ENCODE measurements at places on chromosomes 7 and 10.

GRCh38 chr10:91190876-91191583 is 29.4 kb upstream of the PCGF5 start:
- DNase-seq = peak; percentile 71

DNA sequence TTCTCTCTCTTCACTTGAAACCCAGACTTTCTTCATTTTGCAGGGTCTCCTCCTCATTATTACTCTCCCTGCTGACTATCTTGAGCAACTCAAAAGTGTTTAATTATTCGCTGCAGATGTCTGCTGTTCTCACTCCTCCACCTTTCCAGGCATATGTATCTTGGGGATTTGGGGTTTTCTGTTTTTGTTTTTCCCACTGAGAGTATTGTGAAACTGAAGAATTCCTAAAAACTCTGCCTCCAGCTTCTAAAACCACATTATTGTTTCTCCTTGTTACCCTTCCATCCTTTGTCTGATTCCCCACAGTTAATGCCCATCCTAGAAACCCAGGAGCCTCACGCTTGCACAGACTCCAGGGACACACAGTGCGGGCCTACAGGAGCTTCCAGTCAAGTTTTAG is 51.3 kb downstream of the WNT2 start:
- DNase-seq = no peak

DNA sequence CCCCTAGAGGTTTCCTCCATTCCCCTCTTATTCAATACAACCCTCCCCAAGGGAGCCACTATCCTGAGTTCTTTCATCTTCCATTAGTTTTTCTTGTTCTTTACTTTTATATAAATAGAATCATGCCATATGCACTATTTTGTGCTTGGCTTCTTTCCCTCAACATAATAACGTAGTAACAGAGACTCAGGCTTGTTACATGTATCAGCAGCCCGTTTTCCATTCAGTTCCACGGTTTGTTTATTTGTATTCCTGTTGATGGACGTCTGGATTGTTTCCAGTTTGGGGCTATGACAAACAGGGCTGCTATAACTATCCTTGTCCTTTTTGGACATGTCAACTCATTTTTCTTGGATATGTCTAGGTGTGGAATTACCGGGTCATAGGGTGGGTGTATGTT is 264.4 kb upstream of the MKI67 start:
- DNase-seq = no peak

GRCh38 chr7:32047075-32047474 is 23.1 kb downstream of the PDE1C start:
- DNase-seq = no peak

DNA sequence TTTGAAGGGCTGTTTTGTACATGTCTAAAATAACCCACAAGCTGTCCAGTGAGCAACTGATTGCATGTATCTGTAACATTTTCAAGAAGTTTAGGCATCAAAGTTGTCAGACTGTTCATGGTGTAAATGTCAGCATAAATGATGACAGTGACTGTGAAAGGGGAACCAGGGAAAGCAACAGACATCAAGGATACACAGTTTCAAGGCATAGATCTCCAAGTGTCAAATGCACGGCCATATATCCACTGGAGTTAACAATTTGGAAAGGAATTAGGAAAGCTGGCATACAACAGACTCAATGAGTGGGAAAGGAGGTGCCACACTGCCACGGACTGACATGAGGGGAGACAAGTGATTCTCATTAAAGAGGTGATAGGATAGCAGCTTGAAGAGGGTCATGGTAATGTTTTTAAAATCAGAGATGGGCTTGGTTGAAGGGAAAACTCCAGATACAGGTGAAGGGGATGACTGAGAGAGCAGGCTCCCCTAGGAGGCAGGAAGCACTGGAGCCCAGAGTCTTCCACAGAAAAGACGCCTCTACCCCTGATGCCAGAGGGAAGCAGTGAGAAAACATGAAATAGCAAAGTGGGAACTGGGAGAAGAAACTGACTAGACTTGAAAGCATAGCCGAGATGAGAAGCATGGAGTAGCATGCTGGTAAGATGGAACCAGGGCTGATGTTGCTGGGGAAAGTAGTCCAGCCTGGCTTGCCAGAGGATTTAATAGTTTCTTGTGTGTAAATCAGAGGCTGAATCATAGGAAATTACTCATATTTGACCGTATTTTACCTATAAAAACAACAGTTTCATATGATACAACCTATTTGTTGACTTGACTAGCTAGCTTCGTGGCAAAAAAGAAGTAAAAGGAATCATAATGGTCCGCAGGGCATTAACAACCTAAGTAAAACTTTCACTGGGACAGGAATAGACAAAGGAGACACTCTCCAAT is 18.6 kb downstream of the NSMCE4A start:
- DNase-seq = no peak

- no peak for DNase-seq
These were observed 9.5 kb downstream of the MNX1 start for GRCh38 chr7:157000741-157001653.

GRCh38 chr10:74738052-74738451 is 88.3 kb upstream of the KAT6B start:
- DNase-seq = no peak

- no peak for DNase-seq
These were observed 53.5 kb downstream of the ZNF37A start for GRCh38 chr10:38147686-38148085.

DNA sequence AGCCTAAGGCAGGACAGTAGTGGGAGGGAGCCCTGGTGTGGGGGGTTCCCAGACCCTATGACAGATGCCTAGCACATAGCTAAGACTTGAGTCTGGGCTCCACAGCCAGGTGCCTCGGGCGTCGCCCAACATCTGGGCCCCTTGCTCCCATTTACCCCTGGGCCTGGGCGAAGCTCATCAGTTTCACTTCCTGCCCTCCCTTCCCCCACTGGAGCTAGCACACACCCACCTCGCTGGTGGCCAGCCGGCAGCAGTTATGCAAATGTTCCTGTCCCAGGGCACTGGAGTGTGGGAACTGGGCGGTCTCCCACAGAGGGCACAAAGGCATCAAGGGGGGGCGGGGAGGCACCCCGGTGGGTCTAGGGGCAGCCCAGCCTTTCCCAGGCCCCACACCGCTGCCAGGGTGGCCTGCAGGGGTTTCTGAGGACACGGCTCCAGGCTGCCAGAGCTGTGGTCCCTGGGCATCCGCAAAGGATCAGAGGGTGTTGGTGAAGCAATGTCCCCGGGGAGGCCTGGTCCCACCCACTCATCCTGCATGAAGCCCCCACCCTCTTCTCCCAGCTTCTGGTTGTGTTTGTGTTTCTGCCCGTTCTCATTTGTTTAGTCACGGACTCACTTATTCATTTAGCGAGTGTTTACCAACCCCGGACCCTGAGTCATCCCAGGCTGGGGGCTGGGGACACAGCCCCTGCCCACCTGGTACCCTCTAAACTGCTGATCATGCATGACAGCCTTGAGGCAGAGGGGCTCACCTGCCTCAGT is 20.4 kb downstream of the SH2B2 start:
- DNase-seq = peak; percentile 73

DNA sequence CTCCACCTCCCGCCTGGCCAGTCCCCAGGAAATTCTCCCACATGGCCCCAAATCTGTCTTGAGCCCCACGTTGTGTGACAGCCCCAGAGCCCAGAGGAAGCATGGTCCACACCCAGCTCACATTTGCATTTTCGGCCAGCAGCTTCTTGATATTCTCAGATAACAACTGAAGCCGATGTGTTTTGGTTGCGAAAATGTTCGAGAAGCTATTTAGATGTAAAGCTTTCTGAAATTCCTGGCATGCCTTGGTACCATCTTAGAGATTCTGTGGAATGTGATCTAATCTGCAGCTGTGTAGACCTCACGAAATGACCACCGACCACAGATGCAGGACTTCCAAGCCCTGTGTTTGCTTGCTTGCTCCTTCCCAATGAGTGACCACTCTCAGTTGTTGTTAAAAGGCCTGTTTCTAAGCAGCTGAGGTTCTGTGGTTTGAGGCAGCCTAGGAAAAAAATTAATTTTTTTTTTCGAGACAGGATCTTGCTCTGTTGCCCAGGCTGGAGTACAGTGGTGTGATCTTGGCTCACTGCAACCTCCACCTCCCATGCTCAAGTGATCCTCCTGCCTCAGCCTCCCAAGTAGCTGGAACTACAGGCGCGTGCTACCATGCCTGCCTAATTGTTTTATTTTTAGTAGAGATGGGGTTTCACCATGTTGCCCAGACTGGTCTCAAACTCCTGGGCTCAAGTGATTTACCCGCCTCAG is 8.8 kb downstream of the SLC4A2 start:
- no peak for DNase-seq
